ENCODE measurements at places on chromosomes 2 and 18.

GRCh38 chr2:48511849-48512470 lies 18.0 kb upstream of the STON1 start:
- DNase-seq: no peak

DNA sequence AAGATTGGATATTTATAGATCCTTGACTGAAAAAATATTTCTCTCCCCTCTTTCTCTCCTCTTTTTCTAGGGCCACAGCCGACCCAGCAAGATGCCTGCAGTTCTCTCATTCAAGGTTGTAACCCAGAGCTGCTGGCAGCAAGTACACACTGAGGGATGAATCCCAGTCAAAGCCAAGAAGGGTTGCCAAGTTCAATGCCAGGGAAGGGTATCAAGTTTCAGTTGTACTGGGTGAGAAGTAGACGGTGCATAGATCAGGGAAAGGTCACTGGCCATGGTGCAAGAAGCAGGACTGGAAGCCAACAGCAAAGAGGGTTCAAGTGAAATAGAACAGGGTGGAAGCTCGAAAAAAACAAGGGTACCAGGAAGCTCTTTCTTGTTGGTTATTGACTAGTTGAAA lies 170.2 kb downstream of the NRP2 start:
- no peak for DNase-seq

GRCh38 chr18:38116716-38117115 lies 551.1 kb upstream of the CELF4 start:
- DNase-seq: no peak

DNA sequence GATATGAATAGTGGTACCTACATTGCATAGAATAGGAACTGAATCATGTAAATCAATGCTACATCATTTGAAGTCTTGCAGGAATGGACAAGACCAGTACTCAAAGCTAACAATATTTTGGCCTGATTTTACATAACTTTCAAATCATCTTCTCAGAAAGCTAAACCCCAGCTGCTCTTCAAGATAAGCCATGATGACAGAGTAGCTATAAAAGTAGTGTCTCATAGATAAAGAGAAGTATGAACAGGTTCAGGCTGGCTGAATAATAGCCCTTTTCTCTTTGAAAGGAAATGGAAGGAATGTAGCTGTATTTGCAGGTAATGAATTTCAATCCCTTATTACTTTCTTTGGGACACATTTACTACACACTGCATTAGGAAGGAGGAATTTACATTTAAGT lies 28.2 kb downstream of the TSPYL6 start:
- no peak for DNase-seq

- DNase-seq: no peak
Observed at GRCh38 chr2:235131334-235132305, 179.8 kb downstream of the SH3BP4 start.

- DNase-seq: peak; percentile 14
Observed at GRCh38 chr2:178479758-178480226, 465 bp upstream of the PLEKHA3 start.

DNA sequence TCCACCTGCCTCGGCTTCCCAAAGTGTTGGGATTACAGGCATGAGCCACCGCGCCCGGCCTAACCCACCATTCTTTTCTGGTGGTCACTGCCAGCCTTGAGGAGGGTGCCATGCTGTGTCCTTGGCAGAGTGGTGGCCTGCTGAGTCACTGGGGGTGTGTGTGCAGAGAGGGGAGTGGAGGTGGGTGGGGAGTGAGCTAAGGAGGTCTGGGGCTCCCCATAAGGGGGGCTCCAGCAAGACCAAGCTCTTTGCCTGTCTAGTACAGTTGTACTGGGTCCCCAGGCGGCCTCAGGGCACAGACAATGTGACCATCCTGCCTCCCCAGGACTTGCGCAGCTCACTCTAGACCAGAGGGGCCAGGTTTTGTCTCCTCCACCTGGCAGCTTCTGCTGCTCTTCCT lies 36.1 kb downstream of the LAMA3 start:
- DNase-seq: no peak

- DNase-seq: no peak
Observed at GRCh38 chr18:34985963-34986362, 55.2 kb upstream of the MAPRE2 start.

DNA sequence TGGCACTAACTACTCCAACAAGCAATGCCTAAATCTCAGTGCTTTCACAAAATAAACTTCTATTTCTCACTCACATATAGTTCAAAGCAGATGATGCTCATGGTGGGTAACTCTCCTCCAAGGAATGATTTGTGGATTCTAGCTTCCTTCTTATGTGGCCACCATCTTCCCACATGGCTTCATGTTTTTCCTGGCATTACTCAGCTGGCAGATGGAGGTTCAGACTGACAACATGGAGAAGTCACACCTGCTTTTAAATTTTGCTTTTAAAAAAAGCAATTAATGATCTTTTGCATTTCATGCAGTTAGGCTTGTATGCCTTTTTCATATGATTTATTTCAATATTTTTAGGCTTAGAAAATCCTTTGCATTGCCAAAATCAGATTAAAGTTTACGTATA lies 6.3 kb upstream of the GKN2 start:
- no peak for DNase-seq

- no peak for DNase-seq
Observed at GRCh38 chr18:74284191-74284979, 7.4 kb downstream of the CYB5A start.

DNA sequence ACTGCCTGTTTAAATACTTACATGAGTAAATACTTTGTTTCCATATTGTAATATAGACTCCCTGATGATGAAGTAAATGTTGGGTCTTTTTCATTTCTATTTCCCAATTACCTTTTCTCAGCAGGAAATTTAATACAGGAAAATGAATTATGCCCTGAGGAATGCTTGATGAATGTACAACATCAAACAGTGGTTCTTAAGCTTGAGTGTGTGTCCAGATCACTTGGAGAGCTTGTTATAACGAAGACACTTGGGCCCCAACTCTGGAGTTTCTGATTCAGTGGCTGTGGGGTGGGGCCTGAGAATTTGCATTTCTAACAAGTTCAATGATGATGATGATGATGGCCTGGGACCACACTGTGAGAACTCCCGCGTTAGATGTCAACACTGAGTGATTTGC lies 7.1 kb upstream of the ME2 start:
- no peak for DNase-seq
